ENCODE measurements at places on chromosomes 11 and 22. TPM values are rescaled to one million over a fixed set of nuclear protein-coding genes. Genes with fewer than 3 reads are reported as not detected.

Gene DCHS1
- 0.07 TPM for total RNA-seq

Gene SCGB2A2
- total RNA-seq: not detected

Gene PLAAT3
- total RNA-seq: 69.8 TPM

Gene USP2
- 1.9 TPM for total RNA-seq

Gene OR51B5
- not detected for total RNA-seq

Gene FAM180B
- not detected for total RNA-seq
